ENCODE measurements at places on chromosomes 4 and X. TPM values are rescaled to one million over a fixed set of nuclear protein-coding genes. Genes with fewer than 3 reads are reported as not detected.

KCNIP4 gene
- total RNA-seq, result not detected

GASK1B gene
- total RNA-seq, result 0.47 TPM

CSAG3 gene
- not detected for total RNA-seq

GABRA4 gene
- total RNA-seq, result not detected

HSFX2 gene
- total RNA-seq, result 0.08 TPM

CDS1 gene
- total RNA-seq, result 0.82 TPM

DIAPH2 gene
- total RNA-seq, result 4.4 TPM

MAGEB10 gene
- not detected for total RNA-seq

CXCL8 gene
- total RNA-seq, result 10.2 TPM

ERVMER34-1 gene
- total RNA-seq, result 0.66 TPM
